ENCODE measurements at places on chromosomes 7 and 10.
A peak's percentile ranks its signal among the peaks of the same experiment; 100 is the strongest.

GRCh38 chr10:48656914-48657305 lies 27.8 kb upstream of the WDFY4 start:
- DNase-seq: no peak

- DNase-seq: no peak
These were observed 588.7 kb upstream of the PFKP start for GRCh38 chr10:2478656-2479055.

DNA sequence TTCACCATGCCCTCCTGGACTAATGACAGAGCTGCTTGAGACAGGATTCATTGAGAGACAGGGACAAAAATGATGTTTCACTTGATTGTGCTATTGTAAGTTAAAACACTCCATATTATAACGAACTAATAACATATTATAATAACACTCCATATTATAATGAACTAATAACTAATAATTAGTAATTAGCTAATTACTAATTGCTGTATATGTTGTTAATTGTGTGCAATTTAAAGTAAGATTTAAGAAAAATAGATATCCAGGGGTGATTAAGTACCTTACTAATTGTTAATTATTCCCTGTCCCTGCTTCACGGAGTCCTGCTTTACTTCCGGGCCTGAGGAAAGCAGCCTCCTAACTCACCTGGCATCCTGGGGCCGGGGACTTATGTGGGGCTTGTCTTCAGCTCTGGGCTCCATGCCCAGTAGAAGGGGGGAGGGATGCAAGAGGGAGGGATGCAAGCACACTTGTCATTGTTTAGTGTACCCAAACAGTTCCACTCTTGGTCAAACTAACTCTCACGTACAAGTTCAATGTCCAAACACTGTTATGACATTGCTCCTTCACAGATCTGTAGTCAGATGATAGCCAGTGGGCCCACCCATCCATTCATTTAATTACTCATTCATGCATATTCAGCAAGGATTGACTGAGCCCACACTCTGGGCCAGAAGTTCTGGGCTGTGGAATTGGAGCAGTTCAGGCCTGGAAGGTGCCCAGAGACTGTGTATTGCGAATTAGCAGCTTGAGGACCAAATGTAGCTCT lies 53.8 kb downstream of the COL13A1 start:
- DNase-seq: no peak

DNA sequence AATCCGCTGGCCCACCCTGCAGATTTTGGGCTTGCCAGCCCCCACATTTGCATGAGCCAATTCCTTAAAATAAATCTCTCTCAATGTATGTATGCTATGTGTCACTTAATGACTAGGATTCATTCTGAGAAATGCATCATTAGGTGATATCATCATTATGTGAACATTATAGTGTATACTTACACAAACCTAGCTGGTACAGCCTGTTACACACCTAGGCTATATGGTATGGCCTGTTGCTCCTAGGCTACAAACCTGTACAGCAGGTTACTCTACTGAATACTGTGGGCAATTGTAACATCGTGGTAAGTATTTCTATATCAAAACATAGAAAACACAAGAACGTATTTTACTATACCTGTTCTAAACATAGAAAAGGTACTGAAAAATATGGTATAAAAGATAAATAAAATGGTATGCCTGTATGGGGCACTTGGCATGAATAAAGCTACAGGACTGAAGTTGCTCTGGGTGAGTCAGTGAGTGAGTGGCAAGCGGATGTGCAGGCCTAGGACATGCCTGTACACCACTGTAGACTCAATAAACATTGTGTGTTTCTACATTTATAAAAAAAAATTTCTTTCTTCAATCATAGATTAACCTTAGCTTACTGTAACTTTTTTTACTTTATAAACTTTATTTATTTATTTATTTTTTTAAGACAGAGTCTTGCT lies 135.9 kb downstream of the ABCA13 start:
- DNase-seq: no peak

GRCh38 chr10:80649183-80649582 lies 111.5 kb downstream of the SH2D4B start:
- DNase-seq: no peak

GRCh38 chr7:14219125-14219524 lies 229.7 kb upstream of the ETV1 start:
- DNase-seq: no peak

DNA sequence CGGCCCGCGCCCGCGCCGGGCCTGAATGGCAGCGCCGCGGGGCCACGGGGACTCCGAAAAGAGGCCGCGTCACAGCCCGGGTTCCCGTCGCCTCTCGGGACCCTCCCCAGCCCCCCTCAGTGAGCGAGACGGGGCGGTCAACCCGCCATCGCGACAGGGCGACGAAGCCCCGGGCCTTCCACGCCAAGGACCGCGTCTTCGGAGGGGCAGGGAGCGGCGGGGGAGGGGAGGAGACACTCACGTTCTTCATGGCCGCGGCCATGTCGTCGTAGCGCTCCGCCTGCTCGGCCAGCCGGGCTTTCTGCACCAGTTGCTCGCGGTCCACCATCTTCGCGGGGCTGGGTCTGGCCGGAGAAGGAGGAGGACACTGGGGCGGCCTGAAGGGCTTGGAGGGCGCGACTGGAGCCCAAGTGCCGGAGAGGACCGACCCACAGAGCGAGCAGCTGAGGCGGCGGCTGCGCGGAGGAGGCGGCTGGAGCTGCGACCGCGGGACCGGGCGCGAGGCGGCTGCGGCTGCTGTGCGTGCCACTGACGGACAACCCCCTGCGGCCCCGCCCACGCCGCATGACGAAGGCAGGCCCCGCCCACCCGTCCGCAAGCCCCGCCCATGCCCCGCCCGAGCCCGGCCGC lies at the start of gene YWHAG:
Gene YWHAG (minus strand): TSS at position 511 of the 630 bp plus-strand sequence. CDS start 183 bp downstream, at position 328.
- peak; percentile 83 for DNase-seq

- no peak for DNase-seq
These were observed 27.6 kb upstream of the PRPF18 start for GRCh38 chr10:13559124-13559700.

DNA sequence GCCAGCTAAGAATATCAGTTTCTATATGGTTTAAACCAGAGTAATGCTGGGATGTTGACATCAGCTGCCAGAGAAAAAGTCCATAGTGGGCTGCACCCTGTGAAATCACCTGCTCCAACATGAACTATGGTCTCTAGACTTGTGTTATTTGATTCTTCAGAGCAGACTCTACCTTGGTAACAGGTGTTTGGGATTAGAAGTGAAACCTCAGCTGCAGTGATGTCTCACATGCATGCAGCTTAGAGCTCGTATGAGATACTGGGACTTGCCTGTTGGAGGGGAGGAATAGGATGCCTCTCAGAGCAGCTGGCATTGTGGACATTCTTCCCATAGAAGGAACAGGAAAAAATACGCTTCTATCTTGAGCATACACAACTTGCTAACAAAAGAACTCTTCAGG lies 287.1 kb upstream of the CSTF2T start:
- no peak for DNase-seq

GRCh38 chr10:62046522-62047227 lies 145.2 kb downstream of the ARID5B start:
- DNase-seq: no peak

DNA sequence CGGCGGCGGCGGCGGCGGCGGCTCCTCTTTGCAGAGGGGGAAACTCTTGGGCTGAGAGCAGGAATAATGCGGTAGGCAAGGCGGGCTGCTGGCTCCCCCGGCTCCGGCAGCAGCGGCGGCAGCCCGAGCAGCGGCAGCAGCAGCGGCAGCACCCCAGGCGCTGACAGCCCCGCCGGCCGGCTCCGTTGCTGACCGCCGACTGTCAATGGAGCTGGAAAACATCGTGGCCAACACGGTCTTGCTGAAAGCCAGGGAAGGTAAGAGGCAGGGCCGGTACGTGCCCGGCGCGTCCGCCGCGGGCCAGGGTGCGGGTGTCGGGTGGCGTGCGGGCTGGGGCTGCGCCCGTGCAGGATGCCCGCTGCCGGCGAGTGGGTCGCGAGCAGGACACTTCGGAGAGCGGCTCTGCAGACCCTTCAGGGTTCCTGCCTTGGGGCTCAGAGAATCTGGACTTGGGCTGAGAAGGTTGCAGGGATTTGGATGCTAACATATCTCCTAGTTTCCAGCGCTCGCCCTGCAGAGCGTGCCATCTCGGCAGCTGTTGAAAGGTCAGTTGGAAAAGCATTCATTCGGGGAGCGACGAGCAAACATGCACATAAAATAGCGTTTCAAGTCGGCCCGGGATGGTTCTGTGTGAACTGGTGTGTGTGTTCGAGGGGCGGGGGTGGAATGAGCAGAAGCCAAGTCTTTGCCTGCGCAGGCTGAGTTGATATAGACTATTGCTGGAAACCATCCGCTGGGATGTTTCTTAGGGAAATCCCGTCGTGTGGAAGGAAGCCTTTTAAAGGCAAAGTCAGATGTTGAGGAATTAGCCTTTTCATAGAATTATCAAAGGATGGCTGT lies 562 bp downstream of the GRK5 start:
- DNase-seq: peak; percentile 53

GRCh38 chr10:44173608-44173894 lies 211.3 kb downstream of the CXCL12 start:
- DNase-seq: no peak

DNA sequence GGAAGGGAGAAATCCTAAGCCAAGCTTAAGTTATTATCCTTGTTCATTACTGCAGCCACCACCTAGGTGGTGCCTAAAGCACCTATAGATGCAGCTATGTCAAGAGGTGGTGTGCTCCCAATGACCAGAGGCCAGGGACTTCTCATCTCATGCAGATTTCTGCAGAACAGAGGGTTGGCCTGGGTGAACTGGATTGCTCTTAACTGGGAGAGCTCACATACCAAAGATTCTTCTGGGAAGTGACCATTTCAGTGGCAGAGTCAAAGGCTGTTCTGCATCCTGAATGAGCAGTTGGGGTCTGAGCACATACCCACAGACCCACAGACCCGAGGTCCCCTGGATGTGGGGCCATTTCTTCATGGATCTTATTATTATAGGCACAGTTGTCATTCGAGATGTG lies 2.1 kb upstream of the CRHR2 start:
- no peak for DNase-seq

DNA sequence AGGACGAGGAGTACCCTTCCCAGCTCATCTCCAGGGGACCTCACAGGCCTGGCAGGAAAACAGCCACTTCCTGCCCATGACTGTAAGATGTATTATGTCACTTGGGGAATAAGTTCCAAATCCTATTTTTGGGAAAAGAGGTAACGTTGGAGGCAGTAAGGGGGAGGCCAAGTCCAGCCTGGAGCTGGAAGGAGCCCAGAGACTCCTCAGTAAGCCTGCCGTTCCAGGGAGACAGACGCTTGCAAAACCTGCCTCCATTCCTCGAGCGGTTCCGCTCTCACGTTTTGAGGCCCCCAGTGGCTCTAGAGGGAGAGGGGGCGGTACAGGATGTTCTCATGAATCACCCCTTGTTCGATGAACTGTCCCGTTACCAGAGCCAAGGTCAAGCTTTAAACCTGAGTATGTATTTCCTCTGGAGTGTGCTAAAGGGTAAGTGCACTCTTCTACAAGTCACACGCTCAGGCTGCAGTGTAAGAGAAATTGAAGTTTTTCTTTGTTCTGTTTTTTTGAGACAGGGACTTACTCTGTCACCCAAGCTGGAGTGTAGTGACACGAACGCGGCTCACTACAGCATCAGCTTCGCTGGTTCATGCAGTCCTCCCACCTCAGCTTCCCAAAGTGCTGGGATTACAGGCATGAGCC lies 45.5 kb upstream of the CYTH3 start:
- DNase-seq: peak; percentile 11

DNA sequence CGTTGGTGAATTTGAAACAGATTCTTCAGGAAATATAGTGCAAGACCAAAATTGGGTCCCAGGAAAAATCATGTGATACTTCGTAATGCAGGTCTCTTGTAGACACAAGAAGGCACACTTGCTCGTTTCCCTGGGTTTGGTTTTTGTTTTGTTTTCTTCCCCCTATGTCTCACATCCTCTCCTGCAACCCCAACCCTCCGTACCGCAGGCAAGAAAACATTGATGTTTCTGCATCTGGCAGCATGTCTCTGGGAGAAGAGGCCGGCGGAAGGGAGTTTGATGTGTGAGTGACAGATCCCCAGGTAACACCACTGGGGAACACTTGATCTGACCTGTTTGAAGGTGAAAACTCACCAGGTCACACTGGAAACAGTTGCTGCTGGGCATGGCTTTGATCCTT lies 718.5 kb downstream of the AUTS2 start:
- DNase-seq: no peak

- DNase-seq: no peak
These were observed 142.6 kb upstream of the RNF32 start for GRCh38 chr7:156497776-156498509.

- no peak for DNase-seq
These were observed 69.2 kb downstream of the SDK1 start for GRCh38 chr7:3370068-3370830.

Data from neural crest cell (in vitro differentiated cells).